Chondrocyte (in vitro differentiated cells): ENCODE measurements at places on chromosomes 5 and 9. TPM values are rescaled to one million over a fixed set of nuclear protein-coding genes. Genes with fewer than 3 reads are reported as not detected.

Gene CDH12
- not detected in 3 replicates for total RNA-seq

Gene SPATA31C1
- total RNA-seq = not detected in 3 replicates

Gene SPACA9
- total RNA-seq = 3.3 to 5.4 TPM (median 3.7 TPM) in 3 replicates

Gene ANAPC2
- total RNA-seq = 40.3 to 62.6 TPM (median 41.0 TPM) in 3 replicates

Gene OR1Q1
- total RNA-seq = not detected in 3 replicates

Gene C9orf153
- total RNA-seq = 0.48 TPM in 1 of 3 replicates, not detected in the others

Gene NTNG2
- total RNA-seq = 3.0 to 4.8 TPM (median 3.4 TPM) in 3 replicates

Gene KIF12
- 0.39 to 1.4 TPM (median 0.70 TPM) in 3 replicates for total RNA-seq

Gene CMYA5
- 0.36 to 0.60 TPM (median 0.58 TPM) in 3 replicates for total RNA-seq

Gene GFPT2
- 16.8 to 46.1 TPM (median 18.8 TPM) in 3 replicates for total RNA-seq

Gene TRPM6
- 0.02 TPM in 1 of 3 replicates, not detected in the others for total RNA-seq

Gene MEF2C
- 25.4 to 35.7 TPM (median 29.6 TPM) in 3 replicates for total RNA-seq

Gene ENHO
- 0.97 to 1.6 TPM (median 1.3 TPM) in 3 replicates for total RNA-seq

Gene ZDHHC11B
- 0.17 TPM in 1 of 3 replicates, not detected in the others for total RNA-seq

Gene PCDHA9
- 1.2 to 2.0 TPM (median 1.3 TPM) in 3 replicates for total RNA-seq

Gene FRRS1L
- 3.6 to 5.3 TPM (median 4.1 TPM) in 3 replicates for total RNA-seq

Gene NELFB
- 48.0 to 55.1 TPM (median 52.4 TPM) in 3 replicates for total RNA-seq

Gene FABP6
- not detected in 3 replicates for total RNA-seq

Gene SRD5A1
- 21.4 to 34.8 TPM (median 32.3 TPM) in 3 replicates for total RNA-seq

Gene TAF11L5
- total RNA-seq = not detected in 3 replicates

Gene SPINK6
- total RNA-seq = not detected in 3 replicates

Gene FBLL1
- total RNA-seq = 2.4 to 8.3 TPM (median 7.9 TPM) in 3 replicates

Gene GPR21
- total RNA-seq = 3.9 to 5.5 TPM (median 4.8 TPM) in 3 replicates

Gene ACER2
- total RNA-seq = 0.48 to 0.79 TPM (median 0.65 TPM) in 3 replicates

Gene FOXD4
- total RNA-seq = 0.17 to 0.44 TPM (median 0.26 TPM) in 3 replicates

Gene SLC1A3
- 1.3 to 5.1 TPM (median 1.8 TPM) in 3 replicates for total RNA-seq

Gene MAP1B
- total RNA-seq = 316 to 411 TPM (median 409 TPM) in 3 replicates

Gene TNC
- total RNA-seq = 61.3 to 179 TPM (median 64.1 TPM) in 3 replicates

Gene MSX2
- 2.2 to 25.5 TPM (median 2.3 TPM) in 3 replicates for total RNA-seq

Gene GLRA1
- not detected in 3 replicates for total RNA-seq

Gene PRLR
- total RNA-seq = 0.05 to 0.19 TPM in 2 of 3 replicates, not detected in the other

Gene NR6A1
- total RNA-seq = 0.39 to 0.77 TPM (median 0.56 TPM) in 3 replicates

Gene ZBED3
- 10.7 to 15.8 TPM (median 14.7 TPM) in 3 replicates for total RNA-seq

Gene F12
- total RNA-seq = 0.99 to 2.1 TPM (median 1.8 TPM) in 3 replicates

Gene FCN1
- not detected in 3 replicates for total RNA-seq

Gene CNTNAP3B
- total RNA-seq = 9.5 to 23.9 TPM (median 23.1 TPM) in 3 replicates
